OCI-LY7 (cell line): ENCODE measurements at places on chromosomes 16 and 17. TPM values are rescaled to one million over a fixed set of nuclear protein-coding genes. Genes with fewer than 3 reads are reported as not detected.

DNA sequence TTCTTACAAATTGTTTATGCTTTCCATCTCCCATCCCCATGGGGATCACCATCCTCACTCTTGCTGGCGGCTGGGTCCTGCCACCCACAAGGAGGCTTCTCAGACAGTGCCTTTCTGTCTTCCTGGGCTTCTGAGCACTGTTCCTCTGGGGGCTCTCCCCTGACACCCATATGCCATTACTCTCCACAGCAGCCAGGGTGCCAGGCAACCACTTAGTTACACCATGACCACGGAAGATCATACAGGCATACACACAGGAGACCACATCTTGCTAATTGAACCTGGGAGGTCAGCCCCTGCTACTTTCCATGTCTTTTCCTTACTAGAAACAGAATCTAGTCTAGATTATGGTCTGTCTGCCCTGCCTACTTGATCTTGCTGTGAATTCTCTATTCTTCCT lies 27.7 kb upstream of the HS3ST2 start:
- no peak for DNase-seq

DNA sequence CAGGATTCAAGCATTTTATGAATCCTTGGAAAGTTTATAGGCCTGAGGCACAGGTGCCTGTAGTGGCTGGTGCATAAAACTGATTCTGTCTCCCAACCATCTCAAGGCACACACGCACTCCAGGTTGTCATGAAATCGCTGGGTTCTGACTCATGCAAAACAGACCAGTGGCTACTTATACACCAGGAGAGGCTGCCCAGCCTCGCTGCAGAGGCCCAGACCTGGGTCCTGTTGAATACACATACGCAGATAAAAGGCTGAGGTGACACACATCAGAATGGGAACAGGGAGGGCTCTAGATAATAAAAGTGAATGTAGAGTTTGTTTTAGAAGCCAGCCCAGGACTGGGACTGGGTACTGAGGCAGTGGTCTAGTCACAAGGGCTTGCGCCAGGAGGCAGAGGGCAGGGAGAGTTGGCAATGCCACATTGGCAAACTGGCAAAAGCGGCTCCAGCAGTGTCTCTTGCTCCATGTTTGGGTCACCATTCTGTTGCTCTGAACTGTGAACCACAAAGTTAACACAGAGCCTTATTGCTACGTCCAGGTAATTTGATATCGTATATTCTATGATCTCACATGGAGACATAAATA lies 13.6 kb downstream of the OR1D5 start:
- no peak for DNase-seq

DNA sequence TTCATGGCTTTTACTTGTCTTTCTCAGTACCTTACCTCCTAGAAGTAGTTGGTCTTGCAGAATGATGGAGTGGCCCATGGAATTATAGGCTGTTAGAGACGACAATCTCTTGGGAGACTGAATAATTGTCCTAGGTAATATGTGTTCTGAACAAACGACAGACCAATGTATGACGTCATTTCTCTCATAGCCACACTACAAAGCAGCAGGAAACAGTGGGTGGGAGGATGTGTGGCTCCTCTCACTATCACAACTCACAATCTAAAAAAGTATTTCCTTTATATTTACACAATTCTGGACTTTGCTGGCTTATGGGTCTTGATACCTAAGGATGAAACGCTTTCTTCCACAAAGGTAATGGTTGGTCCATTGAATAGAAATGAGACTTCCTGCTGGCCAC lies 183.9 kb downstream of the TOX3 start:
- no peak for DNase-seq

DNA sequence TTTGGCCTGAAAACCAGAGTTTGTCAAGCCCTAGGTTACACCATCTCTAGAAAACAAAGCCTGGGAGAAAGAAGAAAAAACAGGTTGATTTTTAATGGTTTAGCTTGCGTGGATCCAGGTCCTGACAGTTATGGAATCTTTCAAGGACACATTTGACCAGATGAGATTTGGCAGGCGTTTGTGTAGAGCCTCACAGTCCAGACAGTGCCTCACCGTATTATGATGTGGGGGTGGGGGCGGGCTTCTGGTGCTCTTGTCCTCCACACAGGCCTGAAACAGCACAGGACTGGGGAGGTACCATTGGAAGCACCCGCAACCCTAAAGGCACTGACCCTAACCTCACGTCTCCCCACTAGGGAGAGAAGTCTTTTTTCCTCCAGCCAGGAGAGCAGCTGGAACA lies 19.6 kb downstream of the MVP start:
- no peak for DNase-seq

- no peak for DNase-seq
Observed at GRCh38 chr16:14205666-14206065, 134.5 kb downstream of the MRTFB start.

- no peak for DNase-seq
Observed at GRCh38 chr16:14121142-14121541, 50.0 kb downstream of the MRTFB start.

DNA sequence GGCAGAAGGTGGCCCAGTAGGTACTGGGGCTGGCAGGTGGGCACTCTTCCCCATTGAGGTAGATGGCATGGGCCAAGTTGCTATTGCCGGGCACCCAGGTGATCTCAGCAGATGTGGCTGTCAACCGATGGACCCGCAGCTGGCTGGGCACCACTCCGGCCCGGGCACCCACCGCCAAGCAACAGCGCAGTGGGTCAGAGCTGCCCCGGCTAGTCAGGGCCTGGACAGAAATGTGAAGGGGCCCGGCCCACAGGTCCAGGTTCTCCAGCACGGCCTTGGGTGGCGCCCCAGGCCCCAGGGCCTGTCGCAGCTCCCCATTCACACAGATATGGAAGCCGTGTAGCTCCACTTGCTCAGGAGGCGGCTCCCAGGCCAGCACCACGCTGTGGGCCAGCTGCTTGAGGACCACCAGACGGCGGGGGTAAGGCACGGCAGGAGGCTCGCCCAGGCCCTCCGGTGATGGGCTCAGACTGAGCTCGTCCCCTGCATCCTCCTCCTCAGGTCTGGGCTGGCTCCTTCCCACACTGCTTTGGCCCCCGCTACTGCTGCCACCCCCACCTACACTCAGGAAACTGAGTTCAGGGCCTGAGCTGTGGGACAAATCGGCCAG lies 16.5 kb downstream of the TSPOAP1 start:
- DNase-seq: no peak

- no peak for DNase-seq
Observed at GRCh38 chr17:28473542-28473941, at the start of gene SLC13A2. Gene SLC13A2, plus strand, starts transcription at chr17:28473644. Its CDS starts 69 bp downstream, at chr17:28473713.

DNA sequence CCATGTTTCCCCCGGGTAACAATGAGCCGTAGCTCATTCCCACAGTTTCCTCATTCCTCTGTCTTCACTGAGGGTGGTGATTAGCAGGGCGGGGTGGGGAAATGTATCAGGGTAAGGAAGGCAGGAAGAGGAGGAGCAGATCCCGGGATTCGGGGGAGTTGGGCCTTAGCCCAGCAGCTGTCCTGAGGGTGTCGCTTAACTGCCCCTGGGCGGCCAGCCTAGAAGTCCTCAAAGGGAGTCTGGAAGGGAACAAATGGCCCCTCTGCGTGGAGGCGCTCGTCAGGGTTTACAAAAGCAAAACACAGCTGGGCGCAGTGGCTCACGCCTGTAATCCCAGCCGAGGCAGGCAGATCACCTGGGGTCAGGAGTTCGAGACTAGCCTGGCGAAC lies 14.3 kb downstream of the MLYCD start:
- no peak for DNase-seq

GRCh38 chr17:82835122-82835521 lies 4.7 kb downstream of the ZNF750 start:
- DNase-seq: no peak

DNA sequence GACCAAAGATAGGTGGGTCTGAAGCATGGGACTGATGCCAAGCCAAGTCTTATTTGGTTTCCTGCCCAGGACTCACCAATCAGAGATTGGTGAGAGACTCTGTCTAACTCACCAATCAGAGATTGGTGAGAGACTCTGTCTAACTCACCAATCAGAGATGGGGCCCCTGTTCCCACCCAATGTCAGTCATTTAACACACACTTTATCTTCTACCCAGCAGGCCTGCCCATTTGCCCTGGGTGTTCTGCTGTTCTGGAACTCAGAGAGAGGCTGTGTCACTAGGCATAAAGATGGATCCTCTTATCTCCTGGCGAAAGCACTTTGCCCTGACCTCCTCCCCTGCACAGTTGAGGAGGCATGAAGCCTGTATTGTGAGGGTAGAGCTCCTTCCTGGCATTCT lies 5.4 kb upstream of the RHOT1 start:
- DNase-seq: peak; percentile 19

- peak; percentile 93 for DNase-seq
Observed at GRCh38 chr17:14359163-14360020, 58.5 kb downstream of the HS3ST3B1 start.

GRCh38 chr17:39665642-39666224 lies 584 bp downstream of the TCAP start:
- DNase-seq: no peak

- no peak for DNase-seq
Observed at GRCh38 chr17:21233581-21234347, 19.4 kb downstream of the NATD1 start.

- no peak for DNase-seq
Observed at GRCh38 chr16:54051821-54052220, 234.8 kb downstream of the IRX3 start.

Gene MC1R
- 22.3 and 23.8 TPM in 2 replicates for total RNA-seq

Gene ITFG1
- 37.9 and 41.8 TPM in 2 replicates for total RNA-seq

Gene KIF18B
- total RNA-seq: 126 and 146 TPM in 2 replicates

Gene CNGB1
- not detected in 2 replicates for total RNA-seq

Gene CDH5
- 0.09 TPM in 1 of 2 replicates, not detected in the other for total RNA-seq

Gene ANKRD13B
- total RNA-seq: 30.5 and 32.8 TPM in 2 replicates

Gene MAP2K6
- 25.2 and 27.6 TPM in 2 replicates for total RNA-seq
